ENCODE measurements at places on chromosomes 2 and 18.

GRCh38 chr18:75159646-75160356 is 49.1 kb downstream of the PTGR3 start:
- no peak for DNase-seq

- no peak for DNase-seq
Measured at GRCh38 chr2:84697895-84698294, 181.6 kb downstream of the DNAH6 start.

DNA sequence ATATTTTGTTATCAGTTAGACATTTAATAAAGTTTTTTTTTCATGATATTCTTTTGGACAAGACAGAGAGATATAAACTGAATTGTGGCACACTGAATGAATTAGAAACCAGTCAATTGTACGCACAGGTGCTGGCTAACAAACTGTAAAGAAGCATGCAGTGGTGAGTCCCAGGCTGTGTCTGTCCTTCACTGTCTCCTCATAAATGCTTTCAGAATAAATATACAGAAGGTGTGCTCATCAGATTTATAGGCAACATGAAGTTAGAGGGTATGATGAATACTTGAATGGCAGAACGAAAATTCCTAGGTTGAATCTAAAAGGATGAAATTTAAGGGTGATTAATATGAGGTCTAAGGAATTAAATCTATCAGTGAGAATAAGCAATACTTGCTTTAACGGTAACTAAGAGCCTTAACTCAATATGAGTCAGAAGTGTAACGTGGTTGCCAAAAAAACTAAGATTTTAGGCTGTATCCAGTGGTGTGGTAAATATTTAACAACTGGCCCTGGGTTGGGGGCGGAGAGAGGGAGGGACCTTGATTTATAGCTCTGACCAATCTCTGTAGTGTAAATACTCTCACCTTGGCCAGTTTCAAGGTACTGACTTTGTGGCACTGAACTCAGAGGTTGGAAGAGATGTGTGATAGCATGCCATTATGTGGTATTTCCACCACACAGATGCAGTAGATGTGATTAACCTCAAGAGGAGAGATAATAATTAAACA is 41.9 kb upstream of the AAK1 start:
- no peak for DNase-seq

- no peak for DNase-seq
Measured at GRCh38 chr2:85431570-85432205, 13.2 kb downstream of the SH2D6 start.

- peak; percentile 19 for DNase-seq
Measured at GRCh38 chr2:36650031-36650829, 46.3 kb upstream of the VIT start.

DNA sequence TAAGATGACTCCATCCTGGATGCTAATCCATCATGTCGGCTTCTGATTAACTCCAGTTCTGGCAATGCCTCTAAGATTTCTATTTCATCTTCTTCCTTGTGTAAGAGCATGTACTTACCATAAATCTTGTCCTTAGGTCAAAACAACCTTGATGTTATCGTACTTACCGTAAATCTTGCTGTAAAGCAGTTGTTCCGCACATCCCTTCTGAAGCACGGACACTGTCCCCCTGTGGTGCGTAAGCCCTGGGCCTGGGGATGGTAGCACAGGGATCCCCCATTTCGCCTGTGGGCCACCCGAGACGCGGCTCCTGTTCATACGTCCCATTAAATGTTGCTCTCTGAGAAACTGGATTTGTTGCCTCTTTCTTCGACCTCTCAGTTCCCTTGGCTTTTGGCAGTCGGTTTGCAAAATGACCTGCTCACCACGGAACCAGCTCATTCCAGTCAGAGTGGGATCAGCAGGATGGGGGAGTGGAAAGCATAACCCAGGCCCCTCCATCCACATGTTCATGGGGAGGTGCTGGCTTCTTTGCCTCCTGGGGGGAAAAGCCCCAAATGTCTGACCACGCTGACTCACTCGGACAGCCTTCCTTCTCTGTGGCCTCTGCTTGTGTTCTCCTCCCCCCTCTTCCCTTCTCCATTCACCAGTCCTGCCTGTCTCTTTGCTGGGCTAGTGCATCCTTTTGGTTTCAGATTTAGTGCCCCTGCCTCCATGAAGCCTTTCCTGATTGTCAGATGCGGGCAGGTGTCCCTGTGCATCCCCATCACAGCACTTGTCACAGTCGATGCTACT is 49.9 kb downstream of the RAB31 start:
- DNase-seq = no peak

GRCh38 chr18:66638856-66639629 is 35.2 kb upstream of the CDH19 start:
- no peak for DNase-seq

- DNase-seq = peak; percentile 29
Measured at GRCh38 chr2:187461294-187462261, 13.5 kb upstream of the CALCRL start.

DNA sequence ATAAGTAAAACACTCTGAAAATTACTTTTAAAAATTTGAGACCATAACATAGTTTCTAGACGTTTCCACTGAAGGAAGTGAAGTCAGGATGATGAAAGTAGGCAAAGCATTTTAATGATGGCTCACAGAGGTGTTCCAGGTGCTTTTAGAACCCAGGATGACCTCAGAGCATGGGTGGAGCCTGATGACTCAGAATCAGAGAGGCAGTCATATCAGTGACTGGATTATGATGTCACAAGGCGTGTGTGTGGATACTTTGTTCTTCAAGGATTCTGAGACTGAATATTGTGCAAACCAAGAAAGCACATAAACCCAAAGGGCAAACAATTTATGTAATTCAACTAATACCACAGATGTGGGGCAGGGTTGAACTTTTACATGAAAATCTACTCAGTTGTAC is 208.0 kb upstream of the FBXO11 start:
- DNase-seq = no peak

- DNase-seq = no peak
Measured at GRCh38 chr2:200756618-200757321, 54.9 kb upstream of the BZW1 start.

- DNase-seq = no peak
Measured at GRCh38 chr2:179593323-179593722, 268.1 kb downstream of the ZNF385B start.

DNA sequence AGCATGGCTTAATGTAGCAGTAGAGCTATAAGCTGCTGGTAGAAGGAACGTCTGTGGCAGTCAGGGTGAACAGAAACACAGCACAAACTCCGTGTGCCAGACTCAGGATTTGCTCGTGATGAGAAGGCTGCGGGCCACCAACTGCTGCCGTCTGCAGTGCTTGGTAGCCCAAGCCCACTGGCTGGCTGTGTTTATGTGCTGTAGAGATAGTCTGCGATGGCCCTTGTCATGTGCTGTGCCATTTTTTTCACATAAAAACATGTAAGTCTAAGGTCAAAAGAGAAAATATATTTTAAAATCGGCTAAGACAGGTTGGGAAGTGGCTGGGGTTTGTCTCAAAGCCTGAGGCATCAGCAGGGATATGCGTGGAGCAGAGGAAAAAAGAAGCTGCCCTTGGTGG is 78.7 kb downstream of the PRPF40A start:
- no peak for DNase-seq

- no peak for DNase-seq
Measured at GRCh38 chr2:137764646-137765045, 199.6 kb upstream of the HNMT start.

DNA sequence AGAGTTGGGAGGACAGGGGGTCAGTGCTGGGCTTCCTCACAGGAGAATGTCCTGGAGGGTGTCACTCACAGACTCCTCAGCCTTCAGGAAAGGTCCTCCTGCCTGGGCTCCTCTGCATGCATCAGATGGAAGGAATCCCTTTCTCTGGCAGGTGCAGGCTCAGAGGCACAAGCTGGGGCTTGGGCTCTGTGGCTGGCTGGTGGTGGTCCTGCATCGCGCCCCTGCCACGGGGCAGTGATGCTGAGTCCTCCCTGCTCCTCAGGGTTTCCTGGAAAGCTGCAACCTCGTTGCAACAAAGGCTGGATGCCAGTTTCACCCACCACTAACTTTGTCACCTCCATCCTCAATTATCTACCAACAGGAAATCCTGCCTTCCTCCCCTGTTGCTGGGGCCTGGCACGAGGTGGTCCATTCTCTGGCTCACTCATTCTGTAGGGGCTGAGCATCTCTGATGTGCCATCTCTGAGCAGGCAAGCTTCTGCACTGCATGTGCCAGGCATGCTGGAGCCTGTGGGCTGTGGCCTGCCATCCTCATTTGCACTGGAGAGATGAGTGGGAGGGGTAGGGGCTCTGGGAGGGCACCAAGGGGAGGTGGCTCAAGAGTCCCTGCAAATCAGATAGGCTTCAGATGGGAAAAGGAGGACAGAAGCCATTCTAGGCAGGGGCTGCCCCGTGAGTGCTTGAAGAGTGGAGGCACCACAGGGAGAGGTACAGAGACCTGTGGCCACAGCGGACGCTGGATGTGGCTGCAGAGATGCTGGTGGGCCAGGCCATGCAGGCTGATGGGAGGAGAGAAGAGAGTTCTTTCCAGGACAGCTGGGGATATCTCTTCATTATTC is 272.6 kb upstream of the HS6ST1 start:
- peak; percentile 6 for DNase-seq

GRCh38 chr18:56565551-56566345 is 72.6 kb downstream of the TXNL1 start:
- DNase-seq = no peak

GRCh38 chr2:85765081-85765731 is 11.4 kb downstream of the ATOH8 start:
- DNase-seq = no peak

GRCh38 chr2:207528980-207529329 is 807 bp upstream of the CREB1 start:
- DNase-seq = peak; percentile 42

DNA sequence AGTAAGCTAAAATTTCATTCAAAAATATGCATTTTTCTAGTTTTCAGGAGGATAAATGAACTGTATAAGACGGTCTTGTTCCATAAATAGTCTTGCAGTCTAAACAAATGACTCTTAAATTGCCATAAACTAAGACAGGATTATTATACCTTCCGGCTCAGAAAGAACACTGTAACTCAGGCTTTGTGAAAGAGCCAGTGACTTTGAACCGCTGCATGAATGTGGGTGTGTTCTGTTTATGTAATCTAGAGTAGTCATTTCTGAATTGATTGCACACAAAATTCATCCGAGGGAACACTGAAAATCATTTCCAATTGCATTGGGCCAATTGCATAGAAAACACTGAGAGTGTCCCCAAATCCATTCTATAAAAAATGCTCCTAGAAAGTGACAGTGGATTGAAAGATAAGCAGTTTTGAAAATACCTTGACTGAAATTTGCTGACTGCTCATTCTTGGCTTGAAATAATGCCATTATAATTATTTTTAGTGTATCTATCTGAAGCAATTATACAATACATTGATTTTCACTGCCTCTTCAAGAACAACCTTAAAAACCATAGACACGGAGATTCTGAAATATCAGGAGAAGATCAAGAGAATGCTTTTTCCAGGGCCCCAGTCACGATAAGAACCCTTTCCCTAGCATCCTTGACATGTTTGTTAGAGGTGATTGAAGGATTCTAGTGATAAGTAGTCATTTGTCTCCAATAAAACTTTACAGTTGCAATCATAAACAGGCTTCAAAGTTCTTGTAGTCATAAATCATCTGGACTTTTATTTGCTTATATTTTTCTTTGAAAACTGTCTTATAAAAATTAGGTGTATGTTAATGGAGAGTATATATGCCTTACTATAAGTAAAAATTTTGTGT is 55.4 kb downstream of the CNTNAP5 start:
- peak; percentile 27 for DNase-seq

- DNase-seq = no peak
Measured at GRCh38 chr2:236889791-236890704, 195.6 kb upstream of the COPS8 start.

DNA sequence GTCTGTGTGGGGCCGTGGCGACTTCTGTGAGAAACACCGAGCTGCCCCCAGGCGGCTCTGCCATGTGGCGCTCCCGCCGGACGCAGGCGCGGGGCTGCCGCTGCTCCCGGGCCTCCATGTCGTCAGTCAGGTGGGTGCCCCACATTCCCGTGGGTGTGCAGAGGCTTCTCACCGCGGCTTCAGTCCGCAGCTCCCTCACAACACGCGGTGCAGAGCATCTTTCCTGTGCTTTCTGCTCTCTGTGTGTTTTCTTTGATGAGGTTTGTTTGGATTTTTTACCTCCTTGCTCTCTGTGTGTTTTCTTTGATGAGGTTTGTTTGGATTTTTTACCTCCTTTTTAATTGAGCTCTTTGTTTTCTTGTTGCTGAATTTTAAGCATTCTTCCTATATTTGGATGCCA is 13.0 kb downstream of the AQP12A start:
- DNase-seq = no peak

DNA sequence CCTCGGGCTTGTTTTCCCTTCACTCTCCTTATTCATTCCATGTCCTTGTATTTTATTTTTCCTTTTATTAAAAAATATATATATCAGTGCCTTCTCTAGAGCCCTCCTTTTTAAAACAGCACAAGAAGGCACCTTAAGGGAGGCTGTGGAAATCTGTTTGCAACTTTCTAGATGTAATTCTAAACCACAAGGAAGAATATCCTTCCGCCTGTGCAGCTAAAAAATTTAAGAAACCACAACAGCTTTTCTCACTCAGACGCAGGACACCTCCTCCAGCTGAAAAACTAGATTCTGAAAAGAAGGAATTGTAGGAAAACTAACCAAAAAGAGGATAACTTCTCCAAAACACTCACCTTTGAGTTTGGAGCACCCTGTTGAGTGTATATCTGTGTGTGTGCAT is 142.2 kb downstream of the BCL11A start:
- DNase-seq = no peak

DNA sequence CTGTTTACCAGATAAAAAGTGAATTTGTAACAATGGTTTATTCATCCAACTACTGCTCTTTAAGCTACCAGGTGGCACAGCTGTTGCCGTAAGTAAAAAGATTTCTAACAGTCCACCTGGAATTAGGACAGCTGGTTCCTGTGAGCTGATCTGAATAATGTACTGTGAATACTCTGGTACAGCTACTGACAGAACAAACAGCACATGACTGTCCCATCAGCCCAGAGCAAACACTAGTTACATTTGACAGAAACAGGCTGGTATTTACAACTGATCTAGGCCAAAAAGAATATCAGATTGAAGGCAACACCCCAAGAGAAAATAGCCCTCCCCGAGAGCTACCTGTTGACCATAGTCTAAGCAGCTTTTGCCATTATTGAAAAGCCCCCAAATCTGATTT is 840.4 kb downstream of the CPS1 start:
- DNase-seq = no peak

DNA sequence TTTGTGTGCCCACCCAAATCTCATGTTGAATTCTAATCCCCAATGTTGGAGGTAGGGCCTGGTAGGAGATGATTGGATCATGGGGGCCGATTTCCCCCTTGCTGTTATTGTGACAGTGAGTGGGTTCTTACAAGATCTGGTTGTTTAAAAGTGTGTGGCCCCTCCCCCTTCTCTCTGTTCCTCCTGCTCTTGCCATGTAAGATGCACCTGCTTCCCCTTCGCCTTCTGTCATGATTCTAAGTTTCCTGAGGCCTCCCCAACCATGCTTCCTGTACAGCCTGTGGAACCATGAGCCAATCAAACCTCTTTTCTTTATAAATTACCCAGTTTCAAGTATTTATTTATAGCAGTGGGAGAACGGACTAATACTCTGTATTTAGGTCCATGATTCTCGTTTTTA is 588.1 kb downstream of the DCDC2C start:
- DNase-seq = no peak

Data from mucosa of gallbladder (tissue), 1 donor.